ENCODE measurements at places on chromosomes 13 and 19. TPM values are rescaled to one million over a fixed set of nuclear protein-coding genes. Genes with fewer than 3 reads are reported as not detected.

Gene DOCK6
- total RNA-seq, result 30.1 TPM

Gene OVOL3
- not detected for total RNA-seq

Gene FSD1
- not detected for total RNA-seq

Gene LHB
- not detected for total RNA-seq

Gene PCDH20
- total RNA-seq, result 24.9 TPM

Gene IL11
- not detected for total RNA-seq

Gene C1QTNF9B
- 2.6 TPM for total RNA-seq

Gene IER2
- total RNA-seq, result 37.4 TPM

Gene ZNF229
- total RNA-seq, result 1.0 TPM

Gene ZNF44
- total RNA-seq, result 5.1 TPM

Gene KLC3
- 0.55 TPM for total RNA-seq

Gene KLK11
- 1.3 TPM for total RNA-seq

Gene CRLF1
- not detected for total RNA-seq

Gene FGF9
- 30.7 TPM for total RNA-seq

Gene NUDT19
- total RNA-seq, result not detected

All from uterus (tissue), 4 donors.